ENCODE measurements at places on chromosomes 6 and 20.

- DNase-seq: no peak
These were observed 327.0 kb downstream of the BMP2 start for GRCh38 chr20:7094438-7094997.

DNA sequence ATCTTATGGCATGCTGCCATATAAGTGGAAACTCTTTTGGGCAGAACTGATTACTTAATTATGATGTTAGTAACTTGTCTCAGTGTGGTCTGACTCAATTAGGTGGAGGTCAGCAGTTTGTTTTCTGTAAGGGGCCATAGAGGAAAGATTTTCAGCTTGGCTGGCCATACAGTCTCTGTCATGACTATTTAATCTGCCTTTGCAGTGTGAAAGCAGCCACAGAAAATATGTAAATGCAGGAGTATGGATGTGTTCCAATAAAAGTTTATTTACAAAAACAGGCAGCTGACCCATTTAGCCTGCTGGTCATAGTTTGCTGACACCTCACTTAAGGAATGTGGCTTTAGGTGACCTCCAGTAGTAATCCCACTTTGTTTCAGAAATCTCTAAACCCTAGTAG is 700.7 kb downstream of the EPM2A start:
- no peak for DNase-seq

DNA sequence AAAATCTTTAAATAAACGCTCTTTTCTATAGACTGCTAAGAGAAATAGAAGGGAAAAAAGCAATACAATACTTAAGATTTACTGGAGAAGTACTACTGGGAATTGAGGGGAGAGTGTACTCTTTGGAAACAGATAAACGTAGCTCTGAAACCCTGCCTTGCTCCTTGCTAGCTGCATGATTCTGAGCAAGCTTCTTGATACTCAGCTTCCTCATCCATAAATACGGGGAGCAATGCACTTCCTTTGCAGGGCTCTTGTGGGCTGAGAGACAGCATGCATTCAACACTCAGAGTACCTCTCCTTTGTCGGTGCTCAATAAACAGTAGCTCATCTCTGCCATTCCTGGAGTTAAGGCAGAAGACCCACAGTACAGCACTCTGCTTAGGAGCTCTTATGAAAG is 159.7 kb downstream of the BTBD9 start:
- no peak for DNase-seq

GRCh38 chr6:16040628-16040974 is 88.3 kb upstream of the MYLIP start:
- no peak for DNase-seq

DNA sequence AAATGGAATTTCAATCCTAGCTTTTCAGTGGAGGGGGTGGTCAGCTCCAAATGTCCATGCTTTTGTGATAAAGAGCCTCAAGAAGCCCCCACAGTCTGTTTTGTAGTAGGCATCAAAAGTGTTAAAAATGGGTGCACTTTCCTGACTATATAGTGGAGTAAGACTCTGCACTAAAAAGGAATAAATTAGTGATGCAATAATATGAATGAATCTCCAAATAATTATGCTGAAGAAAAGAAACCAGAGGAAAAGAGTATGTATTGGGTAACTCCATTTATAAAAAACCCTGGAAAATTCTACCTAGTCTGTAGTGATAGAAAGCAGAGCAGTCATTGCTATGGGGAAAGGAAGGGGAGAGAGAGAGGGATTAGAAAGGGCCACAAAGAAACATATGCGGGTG is 310.4 kb upstream of the SUPT3H start:
- no peak for DNase-seq

GRCh38 chr6:138378463-138378862 is 758 bp downstream of the SMIM28 start:
- DNase-seq: peak; percentile 13

DNA sequence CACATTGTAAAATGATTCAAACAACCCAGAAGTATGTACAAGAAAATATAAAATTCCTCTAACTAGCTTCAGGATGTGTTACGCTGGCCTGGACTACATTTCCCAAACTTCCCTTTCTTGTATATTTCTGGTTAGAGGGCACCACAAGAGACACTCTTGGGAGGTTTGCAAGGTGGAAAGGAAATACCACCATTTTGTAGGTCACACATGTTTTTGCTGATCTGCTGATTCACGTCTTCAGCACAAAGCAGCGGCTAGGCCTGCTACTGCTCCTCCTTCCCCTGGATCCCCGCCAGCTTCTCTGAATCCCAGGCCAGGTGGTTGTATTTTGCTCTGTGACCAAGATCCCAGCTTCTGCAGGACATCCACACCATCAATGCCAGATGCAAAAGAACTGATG is 104.2 kb downstream of the AGPAT4 start:
- no peak for DNase-seq

DNA sequence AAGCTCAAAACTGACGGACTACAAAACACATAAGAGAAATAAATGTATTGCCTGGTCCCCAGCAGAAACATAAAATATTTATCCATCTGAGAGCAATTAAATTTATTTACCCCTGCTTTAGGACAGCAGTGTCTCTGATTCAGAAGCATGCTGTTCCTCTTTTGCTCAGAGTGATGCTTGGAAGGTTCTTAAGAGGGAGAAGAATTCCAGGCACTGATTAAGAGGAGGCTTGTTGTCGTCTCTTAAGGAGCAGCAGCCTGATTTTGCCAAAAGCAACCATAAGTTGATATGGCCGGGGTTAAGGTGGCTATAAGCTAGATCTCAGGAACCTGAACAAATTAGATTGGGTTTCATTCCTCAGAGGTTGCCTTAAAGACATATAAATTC is 25.8 kb downstream of the CAP2 start:
- DNase-seq: no peak

GRCh38 chr20:23435626-23436539 is 3.6 kb upstream of the CSTL1 start:
- DNase-seq: peak; percentile 23

DNA sequence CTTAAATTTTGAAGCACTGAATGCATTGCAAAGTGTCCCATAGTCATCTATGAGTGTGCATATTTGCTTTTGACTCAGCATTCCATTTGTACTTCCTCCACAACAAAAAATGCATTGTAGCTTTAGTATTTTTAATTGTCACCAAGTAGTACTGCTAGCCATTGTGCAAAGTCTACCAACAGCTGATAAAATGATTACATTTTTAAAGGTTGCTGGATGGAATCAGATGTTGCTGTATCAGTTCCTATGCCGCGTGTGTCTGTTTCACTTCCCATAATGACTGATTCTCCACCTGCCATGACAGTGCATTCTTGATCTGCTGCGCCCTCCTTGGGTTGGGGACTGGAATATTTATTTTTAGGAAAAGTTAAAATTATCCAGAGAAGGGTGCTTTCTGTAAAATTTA is 41.2 kb downstream of the SLX4IP start:
- DNase-seq: no peak

All from spinal cord (tissue), 10 donors.